ENCODE measurements at places on chromosomes 1 and 21.

GRCh38 chr1:212293579-212293978 lies 8.4 kb downstream of the PPP2R5A start:
- no peak for DNase-seq

DNA sequence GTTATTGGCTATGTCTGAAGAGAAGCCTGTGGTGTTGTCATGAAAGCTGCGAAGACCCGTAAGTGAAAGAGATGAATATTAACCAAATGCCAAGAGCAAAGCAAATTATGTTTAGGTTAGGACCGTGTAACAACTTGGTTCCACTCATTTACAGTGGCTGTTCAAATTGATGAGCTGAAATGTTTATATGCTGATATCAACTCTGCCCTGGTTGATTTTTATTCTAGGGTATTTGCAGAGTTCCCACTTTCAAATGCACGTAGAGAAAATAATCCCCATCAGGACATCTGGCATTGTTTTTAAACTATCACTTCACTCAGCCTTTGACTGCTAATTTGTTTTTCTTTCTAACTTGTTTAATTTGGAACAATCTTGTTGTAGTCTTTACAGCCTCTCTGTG lies 581.6 kb upstream of the ADAMTS5 start:
- DNase-seq = no peak

DNA sequence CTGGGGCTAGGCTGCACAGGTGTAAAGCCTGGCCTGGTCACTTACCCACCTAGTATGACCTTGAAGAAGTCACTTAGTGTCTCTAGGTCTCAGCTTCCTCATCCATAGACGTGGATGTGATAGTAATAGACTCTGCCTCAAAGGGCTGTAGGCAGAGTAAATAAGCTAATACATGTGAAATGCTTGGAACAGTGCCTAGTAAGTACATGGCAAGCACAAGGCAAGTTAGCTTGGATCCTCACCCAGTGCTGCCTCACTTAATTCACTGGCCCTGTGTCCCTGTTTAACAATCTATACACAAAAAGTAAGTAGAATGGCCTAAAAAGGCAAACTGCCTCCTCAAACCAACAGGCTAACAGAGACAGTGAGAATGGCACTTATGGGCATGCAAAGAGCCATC lies 167.8 kb downstream of the PIGK start:
- DNase-seq = no peak

DNA sequence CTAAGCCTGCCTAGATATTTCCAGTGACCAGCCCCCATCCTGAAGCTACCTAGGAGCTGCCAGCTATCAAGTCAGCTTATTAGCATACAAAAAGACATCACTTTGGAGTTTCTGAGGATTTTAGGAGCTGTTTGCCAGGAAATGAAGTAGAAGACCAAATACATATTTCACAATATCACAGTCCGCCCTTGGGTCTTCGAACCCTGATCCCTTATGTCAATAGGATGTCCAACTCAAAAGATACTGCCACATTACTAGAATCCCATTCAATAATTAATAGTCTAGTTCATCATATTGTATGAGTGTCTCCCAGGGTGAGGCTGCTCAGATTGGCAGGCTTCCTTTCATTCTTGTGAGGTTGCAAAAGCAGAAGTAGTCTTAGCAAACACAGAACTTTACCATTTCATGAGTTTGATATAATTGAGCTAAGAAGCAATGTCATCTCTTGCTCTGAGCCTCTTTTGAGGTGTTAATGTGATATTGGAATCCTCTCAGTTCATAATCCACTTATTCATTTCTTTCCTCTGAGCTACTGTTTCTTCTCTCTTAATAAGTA lies 13.6 kb downstream of the IPO9 start:
- no peak for DNase-seq

DNA sequence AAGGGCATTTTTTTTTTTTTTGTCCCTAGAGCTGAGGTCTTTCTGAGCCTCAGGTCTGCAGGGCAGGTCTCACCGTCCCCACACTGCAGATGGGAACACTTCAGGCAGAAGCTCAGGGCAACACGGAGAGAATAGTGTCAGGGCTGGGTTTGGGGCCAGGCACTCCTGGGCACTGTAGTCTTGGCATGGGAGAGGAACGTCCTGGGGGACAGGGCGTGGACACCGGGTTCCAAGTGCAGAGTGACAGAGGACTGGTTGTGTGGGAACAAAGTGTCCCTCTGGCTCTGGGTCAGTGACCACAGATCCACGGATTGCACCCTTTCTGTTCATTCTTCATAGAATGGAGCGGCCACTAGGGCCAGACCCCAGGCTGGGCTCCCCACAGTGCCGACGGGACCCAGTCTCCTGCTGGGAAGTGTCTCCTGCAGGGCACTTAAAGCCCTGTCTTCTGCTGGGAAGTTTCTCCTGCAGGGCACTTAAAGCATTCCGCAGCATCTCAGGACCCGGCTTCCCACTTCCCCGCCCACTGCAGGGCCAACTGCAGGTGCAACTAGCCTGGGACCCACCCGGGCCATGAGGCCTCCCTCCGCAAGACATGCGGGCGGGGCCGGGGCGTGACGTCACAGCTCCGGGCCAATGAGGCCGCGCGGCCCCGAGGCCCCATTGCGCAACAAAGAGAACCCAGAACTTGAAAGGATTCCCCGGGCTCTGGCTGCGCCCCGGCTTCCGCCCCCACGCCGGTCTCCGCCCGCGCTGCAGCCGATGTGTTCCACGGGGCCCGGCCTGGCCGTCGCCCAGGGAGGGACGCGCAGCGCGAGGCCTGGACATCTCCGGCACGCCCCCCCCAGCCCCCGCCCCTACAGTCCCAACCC lies 1.2 kb downstream of the GPR153 start:
- DNase-seq = no peak

All from H1 (cell line).